ENCODE measurements at places on chromosomes 12 and 14.

DNA sequence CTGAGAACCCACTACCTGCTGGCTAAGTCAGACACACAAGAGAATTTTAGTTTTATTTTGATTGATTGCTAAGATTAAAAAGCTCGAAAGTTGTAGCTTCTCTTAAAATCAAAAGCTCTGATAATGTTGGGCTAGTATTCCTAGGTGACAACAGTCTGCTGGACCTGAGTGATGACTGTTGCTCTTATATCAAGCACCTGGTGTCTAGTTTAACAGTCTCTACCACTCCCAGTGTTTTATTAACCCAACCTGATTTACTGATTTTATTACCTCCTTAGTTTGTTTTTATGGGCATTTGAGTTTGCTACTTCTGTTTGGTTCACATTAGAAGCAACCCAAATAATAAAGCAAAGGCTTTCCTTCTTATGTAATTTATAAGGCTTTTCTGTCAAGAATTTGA, 41.8 kb downstream of the ATP6V1D start:
- no peak for DNase-seq

GRCh38 chr14:89394972-89395371, 22.1 kb downstream of the FOXN3 start:
- no peak for DNase-seq

- no peak for DNase-seq
Observed at GRCh38 chr12:98669751-98670150, 24.7 kb downstream of the APAF1 start.

DNA sequence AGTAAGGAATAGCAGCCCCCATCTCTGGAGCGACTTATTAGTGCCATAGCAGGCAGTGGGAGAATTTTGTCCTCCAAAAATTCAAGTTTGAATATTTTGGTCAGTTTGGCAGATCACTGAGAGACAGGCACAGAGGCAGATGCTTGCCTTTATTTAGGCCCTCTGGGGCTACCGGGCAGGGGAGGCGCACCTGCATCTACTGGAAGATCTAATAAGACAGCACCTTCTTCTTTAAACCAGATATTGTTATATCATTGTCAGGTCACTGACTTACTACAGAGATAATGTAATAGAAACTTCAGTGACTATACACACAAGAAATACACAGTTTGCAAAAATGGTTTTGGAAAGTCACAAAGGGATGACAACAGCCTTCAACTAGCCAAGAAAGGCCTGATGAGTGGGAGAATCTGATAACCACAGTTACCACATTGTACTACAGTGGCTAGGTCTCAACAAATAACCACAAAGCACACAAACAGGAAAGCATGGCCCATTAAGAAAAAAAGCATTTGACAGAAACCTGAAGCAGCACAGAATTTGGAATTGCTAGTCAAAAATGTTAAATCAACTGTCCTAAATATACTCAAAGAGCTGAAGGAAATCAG, 56.8 kb downstream of the CDK17 start:
- DNase-seq, result no peak

DNA sequence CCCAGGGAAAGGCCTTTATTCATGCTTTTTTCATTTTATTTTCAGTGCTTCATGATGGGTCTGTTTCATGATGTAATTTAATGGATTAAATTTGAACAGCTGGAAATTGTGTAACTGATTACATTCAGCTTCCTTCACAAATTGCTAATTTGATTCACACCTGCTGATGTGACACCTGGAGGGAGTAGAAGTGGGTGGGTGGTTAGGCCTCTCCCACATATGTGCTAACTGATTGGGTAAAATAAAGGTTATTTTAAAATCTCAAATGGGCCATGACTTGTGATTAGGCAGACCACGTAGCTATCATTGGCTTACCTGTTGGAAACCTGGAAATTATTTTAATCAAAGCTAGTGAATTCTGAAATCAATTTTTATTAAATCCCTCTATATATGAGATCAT, 142.1 kb downstream of the GXYLT1 start:
- no peak for DNase-seq

GRCh38 chr14:77526266-77526665, 27.6 kb upstream of the ISM2 start:
- DNase-seq, result no peak

GRCh38 chr12:278046-278445, 15.4 kb upstream of the SLC6A13 start:
- DNase-seq, result no peak

GRCh38 chr14:93943052-93943451, 15.9 kb downstream of the FAM181A start:
- DNase-seq, result no peak

- DNase-seq, result no peak
Observed at GRCh38 chr12:106980944-106981343, 6.0 kb downstream of the MTERF2 start.

GRCh38 chr12:57756406-57757341, 1.8 kb downstream of the MARCHF9 start:
- peak; percentile 49 for DNase-seq

- DNase-seq, result no peak
Observed at GRCh38 chr12:120242275-120242799, 23.2 kb downstream of the PXN start.

- DNase-seq, result no peak
Observed at GRCh38 chr12:292186-292585, 29.6 kb upstream of the SLC6A13 start.

- no peak for DNase-seq
Observed at GRCh38 chr12:120649442-120650232, 9.2 kb downstream of the CABP1 start.

- no peak for DNase-seq
Observed at GRCh38 chr12:88035907-88036289, 6.7 kb upstream of the C12orf50 start.

DNA sequence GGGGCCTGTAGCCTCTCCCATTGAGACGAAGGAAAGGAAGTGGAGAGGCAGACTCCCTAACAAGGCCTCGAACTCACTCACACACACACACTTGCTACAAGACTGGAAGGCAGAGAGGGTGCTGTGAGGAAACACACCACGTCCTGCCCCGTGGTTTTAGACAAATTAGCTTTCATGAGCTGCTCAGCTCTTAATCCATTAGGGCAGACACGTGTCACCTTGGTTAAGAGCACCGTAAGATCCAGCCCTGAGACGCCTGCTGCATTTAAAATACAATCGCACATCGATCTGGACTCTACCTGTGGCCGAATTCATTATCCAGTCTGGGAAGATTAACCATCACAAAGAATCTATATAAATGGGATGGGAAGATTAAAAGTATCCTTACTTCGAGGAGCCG, 72.0 kb downstream of the RIMBP2 start:
- no peak for DNase-seq

GRCh38 chr12:12719496-12719895, 2.3 kb downstream of the CDKN1B start:
- DNase-seq, result no peak

- DNase-seq, result no peak
Observed at GRCh38 chr14:61520576-61520975, 174.7 kb upstream of the HIF1A start.

DNA sequence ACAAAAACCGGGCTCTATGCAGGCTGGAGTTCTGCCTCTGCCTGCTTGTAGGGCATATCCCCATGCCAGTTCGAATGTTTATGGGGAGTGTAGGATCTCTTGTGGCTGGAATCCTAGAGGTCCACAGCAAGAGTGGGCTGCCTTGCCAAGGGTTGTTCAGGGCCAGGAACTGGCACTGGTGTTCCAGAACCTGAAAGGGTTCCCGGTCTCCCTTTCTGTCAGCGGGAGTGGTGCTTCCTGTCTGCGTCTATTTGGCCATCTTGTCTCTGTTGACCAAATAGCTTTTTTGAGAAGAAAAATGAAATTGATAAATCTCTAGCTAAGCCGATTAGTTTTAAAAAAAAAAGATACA, 17.8 kb downstream of the OLR1 start:
- DNase-seq, result no peak

- no peak for DNase-seq
Observed at GRCh38 chr12:71871116-71871515, 31.6 kb downstream of the TBC1D15 start.

- DNase-seq, result no peak
Observed at GRCh38 chr14:99138999-99139865, 132.8 kb downstream of the BCL11B start.

DNA sequence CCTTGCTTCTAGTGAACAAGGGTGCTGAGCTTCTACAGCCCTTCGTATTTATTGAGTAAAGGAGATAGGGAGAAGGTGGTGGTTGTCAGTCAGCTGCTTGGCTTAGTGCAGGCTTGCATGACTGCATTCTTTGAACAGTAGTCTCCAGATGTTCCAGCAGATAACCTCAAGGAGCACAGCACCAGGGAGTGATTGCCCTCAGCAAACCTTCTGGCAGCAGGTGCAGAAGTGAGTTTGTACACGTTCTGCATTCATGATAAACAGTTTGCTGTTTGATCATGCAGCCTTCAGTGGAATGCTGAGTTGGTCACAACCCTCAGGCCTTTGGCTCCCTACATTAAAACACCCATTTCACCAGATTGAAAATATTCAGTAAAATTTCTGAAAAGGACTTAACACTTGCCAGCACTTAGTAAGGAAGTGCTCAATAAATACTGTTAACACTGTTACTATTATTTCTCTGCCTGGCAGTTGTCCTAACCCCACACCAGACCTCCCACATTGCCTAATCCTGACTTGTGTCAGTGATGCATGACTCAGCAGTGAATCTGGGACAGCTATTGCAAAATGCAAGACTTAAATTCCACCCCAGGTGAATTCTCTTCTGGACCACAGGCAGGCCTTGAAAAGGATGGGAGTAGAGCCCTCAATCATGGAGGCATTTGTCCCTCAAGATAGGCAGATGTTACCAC, 18.9 kb upstream of the CARMIL3 start:
- DNase-seq, result no peak

DNA sequence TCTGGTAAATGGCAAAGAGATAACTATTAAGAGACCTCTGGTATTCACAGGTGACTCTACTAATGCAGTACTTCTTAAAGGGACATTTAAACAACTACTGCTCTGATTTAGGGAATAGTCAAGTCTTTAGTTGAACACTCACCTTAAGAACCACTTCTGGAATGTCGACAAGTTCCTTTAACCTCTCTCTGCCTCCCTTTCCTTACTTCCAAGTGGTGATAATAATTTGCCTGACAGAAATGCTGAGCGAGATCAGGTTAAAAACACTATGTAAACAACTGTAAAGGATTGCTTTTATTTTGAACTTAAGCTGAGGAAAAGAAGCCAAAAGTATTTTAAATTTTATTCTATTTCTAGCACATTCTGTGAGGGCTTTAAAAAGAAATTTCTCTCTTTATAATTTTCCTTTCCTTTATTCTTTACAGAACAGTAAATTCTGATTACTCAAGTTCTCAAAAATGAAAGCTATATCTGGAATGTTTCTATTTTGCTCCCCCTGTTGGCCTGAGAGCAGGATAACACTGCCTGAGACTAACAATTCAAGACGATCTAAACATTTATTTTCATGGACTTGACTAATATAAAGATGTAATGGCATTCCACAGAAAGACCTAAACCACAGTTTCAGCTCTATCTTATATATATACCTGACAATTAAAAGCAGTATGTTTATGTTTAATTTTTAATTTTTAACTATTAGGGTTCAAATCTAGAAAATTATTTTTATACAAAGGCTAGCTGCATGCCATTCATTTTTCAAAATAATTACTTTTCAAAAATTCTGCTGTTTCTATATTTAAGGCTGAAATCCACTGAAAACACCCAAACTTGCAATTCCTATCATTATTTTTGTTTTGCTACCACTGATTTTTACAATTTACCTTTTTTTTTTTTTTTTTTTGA, 29.2 kb downstream of the ZCCHC8 start:
- no peak for DNase-seq

GRCh38 chr14:20476776-20477175, 7.6 kb downstream of the PNP start:
- no peak for DNase-seq

- no peak for DNase-seq
Observed at GRCh38 chr14:72706485-72706884, 187.4 kb downstream of the DPF3 start.

DNA sequence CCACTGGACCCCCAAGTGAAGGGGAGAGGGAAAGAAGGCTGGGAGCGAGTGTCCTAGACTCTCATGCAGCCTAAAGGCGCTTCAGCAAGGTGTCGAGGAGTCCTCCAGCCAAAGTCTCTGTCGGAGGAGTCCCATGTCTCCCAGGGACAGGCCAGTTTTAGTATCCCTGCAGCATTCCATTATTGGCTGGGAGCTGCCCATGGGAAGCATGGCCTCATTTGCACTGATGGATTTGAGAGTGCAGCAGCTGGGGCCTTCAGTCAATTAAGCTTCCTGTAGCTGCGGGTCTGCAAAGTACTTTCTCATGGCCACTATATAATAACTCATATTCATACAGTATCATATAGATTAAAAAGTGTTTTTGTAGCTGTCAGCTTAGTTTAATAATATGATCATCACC, 12.4 kb upstream of the RPH3A start:
- DNase-seq, result no peak

DNA sequence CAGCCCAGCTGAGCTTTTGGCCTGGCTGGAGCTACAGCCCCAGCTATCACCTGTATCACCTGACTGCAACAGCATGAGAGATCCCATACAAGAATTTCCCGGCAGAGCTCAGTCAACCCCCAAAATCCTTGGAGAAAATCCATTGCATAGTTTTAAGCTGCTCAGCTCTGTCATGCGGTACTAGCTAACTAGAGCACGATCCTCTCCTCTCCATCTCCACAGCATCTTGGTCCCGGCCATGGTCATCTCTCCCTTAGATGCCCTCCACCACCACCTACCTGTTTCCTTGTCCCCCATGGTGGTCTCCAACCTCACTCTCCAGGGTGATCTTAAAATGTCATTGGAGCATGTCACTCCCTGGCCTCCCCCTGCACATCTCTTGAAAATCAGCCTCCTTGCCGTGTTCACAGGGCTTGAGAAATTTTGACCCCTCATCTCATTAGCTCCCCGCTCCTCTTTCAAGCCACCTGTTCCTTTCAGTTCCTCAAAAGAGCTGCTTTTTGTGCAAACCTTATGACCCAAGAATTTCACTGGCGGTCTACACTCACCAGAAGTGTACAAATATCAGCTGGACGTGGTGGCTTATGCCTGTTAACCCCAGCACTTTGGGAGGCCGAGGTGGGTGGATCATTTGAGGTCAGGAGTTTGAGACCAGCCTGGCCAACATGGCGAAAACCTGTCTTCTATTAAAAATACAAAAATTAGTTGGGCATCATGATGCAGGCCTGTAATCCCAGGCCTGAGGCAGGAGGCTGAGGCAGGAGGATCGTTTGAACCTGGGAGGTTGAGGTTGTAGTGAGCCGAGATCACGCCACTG, 8.1 kb upstream of the CLMN start:
- no peak for DNase-seq

GRCh38 chr14:41973178-41973577, 366.5 kb downstream of the LRFN5 start:
- no peak for DNase-seq

GRCh38 chr12:4856596-4856995, 53.1 kb upstream of the KCNA1 start:
- no peak for DNase-seq

DNA sequence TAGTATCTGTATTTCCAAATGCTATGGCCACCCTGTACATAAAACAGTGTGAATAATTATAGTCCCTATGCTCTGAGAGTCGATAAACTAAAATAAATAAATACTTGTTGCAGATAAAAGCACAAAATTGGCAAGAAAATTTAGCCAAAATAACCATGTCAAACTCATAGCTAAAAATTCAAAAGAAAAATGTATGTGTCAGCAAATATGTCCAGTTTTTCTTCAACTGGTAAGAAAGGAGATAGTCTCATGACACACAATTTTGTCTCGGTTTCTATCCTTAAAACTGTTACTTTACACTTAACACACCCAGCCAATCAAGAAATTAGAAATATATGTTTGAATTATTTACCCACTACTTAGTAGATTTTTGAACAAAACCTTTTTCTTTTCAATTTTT, 145.6 kb upstream of the FSCB start:
- no peak for DNase-seq

- DNase-seq, result no peak
Observed at GRCh38 chr12:2904260-2904659, 13.6 kb downstream of the TULP3 start.
